ENCODE measurements at places on chromosomes 7 and 10. TPM values are rescaled to one million over a fixed set of nuclear protein-coding genes. Genes with fewer than 3 reads are reported as not detected.

PNLIP gene
- total RNA-seq: not detected

- DNase-seq: no peak
Measured at GRCh38 chr7:32079510-32079909, 9.3 kb upstream of the PDE1C start.

RET gene
- 0.27 TPM for total RNA-seq

CYP26C1 gene
- total RNA-seq: 0.17 TPM

ASAH2 gene
- total RNA-seq: 0.29 TPM

GRCh38 chr7:54663603-54664234, 95.3 kb downstream of the SEC61G start:
- DNase-seq: no peak

GRCh38 chr7:80259-81067, 111.9 kb upstream of the FAM20C start:
- no peak for DNase-seq

DNA sequence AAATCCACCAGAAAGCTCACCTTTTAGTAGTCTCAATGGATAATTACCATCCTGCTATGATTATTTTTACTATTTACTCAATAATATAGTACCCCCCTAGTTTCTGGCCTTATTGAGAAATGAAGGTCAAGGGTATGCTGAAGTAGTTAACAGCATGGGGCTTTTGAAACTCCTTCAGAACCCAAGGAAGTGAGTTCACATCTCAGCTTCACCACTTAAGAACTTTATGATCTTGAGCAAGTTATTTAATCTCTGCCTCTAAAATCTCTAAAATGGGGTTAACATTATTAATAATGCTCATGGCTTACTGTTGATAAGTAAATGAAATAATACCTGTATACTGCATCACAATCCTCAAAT, 5.8 kb downstream of the MTPN start:
- no peak for DNase-seq

DNA sequence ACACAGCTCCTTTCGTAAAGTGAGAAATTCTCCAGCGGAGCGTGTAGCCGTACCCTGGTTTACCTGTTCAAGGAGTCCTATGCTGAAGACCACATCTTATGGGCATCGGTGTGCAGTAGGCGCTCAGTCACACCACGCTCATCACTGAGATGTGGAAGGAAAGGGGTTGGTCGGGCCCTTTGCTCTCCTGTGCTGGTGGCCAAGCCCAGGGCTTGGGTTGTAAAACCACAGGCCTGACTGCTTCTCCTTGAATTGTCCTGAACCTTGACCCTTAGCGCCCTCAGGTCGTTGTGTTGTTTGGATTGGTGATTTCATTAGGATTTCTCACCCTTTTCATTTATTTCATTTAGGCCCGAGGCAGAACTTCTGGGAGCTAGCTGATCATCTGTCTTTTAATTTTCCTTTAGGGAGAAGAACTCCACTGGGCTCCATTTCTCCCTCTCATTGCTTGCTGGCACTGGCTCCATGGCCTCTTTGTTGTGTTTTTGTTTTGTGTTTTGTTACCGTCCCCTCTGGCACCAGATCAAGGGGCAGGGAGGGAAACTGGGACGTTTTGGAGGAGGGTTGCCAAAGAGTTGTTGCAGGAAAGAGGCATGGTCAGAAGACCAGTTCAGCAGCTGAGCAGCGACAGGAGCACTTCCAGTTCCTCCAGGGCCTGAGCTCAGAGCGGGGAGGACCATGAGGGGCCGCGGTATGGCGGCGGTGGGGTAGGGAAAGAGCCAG, 511.4 kb upstream of the GALNT17 start:
- DNase-seq: no peak

DNA sequence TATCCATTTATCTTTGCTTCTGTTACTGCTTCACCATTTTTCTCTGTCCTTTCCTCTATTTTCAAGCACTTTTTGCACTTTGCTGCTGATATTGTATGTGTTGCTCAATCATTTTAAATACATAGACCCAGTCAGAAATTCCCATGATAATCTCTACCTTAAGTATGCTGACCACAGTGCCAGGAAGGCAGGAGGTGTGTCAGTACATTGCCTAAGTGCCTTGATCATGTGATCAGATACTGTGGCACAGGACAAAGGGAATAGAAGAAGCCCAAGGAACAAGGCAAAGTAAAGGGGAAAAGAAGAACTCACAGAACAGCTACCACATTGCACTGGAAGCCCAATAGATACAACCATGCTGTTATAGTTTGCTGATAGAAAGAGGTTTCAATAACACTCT, 53.7 kb upstream of the CD36 start:
- DNase-seq: peak; percentile 29

DNA sequence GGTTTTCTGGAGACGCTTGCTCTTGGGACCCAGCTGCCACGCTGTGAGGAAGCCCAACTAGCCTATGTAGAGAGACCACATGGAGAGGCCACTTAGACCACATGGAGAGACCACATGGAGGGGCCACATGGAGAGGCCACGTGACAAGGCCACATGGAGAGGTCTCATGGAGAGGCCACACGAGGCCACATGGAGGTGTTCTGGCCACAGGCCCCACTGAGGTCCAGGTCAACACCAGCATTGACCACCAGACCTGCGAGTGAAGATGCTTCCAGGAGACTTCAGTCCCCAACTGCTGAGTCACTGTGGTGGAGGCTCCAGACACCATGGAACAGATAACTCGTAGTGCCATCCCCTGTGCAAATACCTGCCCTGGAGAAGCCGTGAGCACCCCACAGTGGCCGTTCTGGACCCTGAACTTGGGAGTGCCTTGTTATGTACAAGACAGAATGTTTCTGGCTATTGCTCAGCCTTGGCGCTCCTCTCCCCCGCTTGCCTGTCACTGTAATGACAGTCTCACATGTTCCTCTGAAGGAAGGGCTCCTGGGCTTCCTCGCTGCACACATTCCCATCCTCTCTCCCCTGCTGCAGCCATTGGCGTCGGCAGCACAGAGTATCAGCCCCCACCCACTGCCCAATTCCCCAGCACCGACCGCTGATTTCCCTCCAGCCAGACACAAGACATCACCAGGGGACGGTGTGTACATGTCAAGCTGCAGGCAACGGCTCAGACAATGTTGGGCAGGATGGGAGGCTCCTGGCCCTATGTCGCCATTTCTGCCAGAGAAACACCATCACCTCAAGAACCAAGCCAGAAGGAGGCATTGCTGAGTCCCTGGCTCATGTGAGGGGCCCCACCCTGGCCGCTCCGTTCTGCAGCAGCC, 49.0 kb upstream of the TNRC18 start:
- DNase-seq: no peak

DNA sequence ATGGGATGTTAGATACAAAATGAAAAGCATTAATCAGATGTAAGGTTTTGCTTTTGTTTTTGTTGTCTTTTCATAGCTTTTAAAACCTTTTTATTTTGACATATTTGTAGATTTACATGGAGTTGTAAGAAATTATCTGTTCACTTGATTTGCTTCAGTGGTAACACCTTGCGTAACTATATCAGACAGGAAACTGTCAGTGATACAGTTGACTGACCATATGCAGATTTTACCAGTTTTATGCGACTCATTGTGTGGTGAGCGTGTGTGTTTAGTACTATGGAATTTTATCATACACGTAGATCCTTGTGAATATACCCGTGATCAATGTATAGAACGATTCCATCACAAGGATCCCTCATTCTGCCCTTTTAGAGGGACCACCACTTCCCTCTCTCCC, 701.4 kb downstream of the SUGCT start:
- DNase-seq: no peak

- DNase-seq: no peak
Measured at GRCh38 chr10:99784727-99785441, 2.4 kb downstream of the ABCC2 start.

KCNIP2 gene
- 0.29 TPM for total RNA-seq

LYZL1 gene
- total RNA-seq: not detected

DNA sequence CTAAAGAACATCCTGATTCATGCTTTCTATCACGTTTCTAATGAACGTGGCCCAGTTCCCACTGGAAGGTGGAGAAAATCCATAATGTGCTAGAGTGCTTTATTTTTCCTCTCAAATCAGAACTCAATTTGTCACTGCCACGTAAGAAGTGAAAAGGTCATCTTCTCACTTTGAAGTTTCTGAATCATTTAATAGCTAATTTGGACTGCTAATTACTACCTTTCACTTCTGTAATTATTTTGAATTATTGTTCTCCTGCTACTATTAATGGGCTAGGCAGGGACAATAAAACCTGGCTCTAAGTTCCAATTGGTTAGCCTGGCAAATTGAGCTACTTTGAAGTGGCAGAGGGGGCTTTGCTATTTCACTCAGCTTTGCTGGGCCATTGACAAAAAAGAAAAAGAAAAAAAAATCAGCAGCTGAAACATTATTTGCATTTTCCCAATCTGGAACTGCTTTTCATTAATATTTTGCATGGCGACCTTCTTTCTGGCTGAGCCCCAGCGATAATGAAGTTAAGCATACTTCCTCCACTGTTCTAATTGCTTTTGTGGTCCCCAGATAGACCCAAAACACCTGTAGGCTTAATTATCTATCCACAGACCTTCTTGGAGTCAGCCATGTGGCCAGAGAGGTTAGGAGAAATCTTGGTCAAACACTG, 264.2 kb downstream of the SEC23IP start:
- no peak for DNase-seq

GRCh38 chr10:62844280-62845011, 28.3 kb upstream of the EGR2 start:
- DNase-seq: no peak

GRCh38 chr7:156984174-156984891, 26.1 kb downstream of the MNX1 start:
- no peak for DNase-seq

GRCh38 chr7:67608806-67609205, 612.2 kb downstream of the TYW1 start:
- no peak for DNase-seq

GRCh38 chr7:150740053-150740452, 2.8 kb downstream of the GIMAP5 start:
- DNase-seq: no peak

DNA sequence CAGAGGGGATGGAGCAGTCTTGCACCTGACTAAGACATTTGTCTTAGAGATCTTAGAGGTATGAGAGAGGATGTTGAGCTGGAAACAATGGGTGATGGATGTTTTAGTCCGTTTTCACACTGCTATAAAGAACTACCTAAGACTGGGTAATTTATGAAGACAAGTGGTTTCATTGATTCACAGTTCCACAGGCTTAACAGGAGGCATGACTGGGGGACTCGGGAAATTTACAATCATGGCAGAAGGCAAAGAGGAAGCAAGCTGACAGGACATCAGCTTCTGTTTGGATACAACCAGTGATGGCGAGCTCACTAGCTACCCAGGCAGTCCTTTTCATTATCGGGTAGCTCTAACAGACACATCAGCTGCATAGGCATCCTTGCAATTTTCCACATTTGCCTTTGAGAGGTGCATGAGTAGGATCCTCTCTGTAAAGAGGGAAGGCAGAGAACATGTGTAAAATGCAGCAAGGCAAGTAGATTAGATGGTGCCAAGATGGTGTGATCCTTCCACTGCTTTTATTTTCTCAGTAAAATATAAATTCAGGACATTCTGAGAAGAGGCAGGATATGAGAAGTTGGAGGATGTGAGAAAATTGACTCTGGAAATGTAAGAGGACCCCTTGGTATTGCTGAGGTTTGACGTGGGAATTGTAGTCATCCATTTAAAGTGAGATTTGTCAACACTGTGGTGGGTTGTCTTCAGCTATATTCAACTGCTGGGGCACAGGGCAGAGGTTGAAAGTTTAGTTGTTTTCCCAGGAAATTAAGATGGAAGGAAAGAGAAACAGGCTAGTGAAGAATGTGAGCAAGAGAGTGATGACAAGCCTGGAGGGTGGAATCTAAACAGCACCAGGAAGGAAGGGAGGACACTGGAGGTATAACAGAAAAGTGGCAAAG, 1140.0 kb upstream of the AUTS2 start:
- no peak for DNase-seq

DNA sequence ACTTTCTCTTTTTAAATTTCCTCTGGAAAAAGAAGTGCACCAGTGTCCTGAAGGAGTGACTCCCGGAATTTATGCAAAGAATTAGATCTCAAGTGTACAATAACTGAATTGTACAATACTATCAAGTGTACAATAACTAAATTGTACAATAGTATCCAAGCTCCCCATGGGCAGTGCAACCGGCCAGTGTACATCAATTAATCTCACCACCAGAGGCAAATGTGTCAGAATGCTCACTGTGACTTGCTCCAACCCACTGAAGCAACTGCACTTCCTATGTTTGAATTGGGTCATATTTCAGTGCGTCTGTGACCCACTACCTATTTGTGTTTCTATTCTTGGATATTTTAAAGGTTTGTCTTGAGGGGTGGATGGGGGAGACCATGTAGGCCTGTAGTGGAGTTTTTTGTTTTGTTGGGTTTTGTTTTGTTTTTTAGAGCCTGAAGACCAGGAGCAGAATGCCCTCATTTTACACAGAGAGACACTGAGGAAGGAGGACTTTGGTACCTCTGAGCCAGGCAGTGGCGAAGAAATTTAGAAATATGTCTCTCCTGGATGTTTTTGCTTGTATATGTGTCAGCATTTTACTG, 78.5 kb upstream of the CTTNBP2 start:
- DNase-seq: no peak

DNA sequence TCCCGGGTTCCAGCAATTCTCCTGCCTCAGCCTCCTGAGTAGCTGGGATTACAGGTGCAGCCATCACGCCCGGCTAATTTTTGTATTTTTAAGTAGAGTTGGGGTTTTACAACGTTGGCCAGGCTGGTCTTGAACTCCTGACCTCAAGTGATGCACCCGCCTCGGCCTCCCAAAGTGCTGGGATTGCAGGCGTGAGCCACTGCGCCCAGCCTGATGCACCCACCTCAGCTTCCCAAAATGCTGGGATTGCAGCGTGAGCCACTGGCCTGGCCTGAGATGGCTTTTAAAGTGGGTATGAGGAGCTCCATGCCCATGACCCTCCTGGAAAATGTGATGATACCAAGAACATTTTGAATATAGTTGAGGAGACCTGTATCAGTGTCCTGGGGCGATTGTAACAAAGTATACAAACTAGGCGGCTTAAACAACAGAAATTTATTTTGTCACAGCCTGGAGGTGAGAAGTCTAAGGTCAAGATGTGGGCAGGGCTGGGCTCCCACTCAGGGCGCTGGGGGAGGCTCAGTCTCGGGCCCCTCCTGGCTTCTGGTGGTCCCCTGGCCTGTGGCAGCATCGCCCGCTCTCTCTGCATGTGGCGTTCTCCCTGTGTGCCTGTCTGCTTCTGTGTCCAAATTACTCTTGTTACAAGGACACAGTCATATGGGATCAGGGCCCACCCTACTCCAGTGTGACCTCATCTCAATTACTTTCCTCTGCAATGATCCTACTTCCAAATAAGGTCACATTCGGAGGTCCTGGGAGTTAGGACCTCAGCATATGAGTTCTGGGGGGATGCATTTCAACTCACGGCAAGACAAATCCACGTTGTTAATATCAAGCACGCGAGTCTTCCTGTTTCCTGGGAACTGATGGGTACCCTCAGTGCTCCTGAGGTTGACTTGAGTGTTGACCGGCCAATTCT, 108.8 kb downstream of the ACTR3B start:
- DNase-seq: no peak

DNA sequence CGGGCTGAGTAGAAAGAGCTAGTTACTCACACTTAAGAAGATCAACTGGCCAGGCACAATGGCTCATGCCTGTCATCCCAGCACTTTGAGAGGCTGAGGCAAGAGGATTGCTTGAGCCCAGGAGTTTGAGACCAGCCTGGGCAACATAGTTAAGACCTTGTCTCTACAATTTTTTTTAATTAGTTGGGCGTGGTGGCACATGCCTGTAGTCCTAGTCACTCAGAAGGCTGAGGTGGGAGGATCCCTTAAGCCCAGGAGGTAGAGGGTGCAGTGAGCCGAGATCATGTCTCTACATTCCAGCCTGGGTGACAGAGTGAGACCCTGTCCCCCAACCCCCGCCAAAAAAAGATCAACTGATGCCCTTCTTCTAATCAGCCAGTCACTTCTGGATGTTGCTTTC, 74.6 kb upstream of the ATP6V0A4 start:
- DNase-seq: no peak
